Cerebellar nuclear complex (tissue), 1 donor: ENCODE measurements at places on chromosomes 7 and 10.

- DNase-seq = no peak
Measured at GRCh38 chr7:101170617-101171441, 5.5 kb upstream of the VGF start.

GRCh38 chr10:4651404-4652037 is 174.5 kb upstream of the AKR1E2 start:
- no peak for DNase-seq

- DNase-seq = no peak
Measured at GRCh38 chr7:44325811-44326241, 432 bp upstream of the CAMK2B start.

- no peak for DNase-seq
Measured at GRCh38 chr7:41012041-41012440, 690.8 kb downstream of the INHBA start.

- DNase-seq = no peak
Measured at GRCh38 chr10:34489973-34490745, 324.9 kb downstream of the PARD3 start.

DNA sequence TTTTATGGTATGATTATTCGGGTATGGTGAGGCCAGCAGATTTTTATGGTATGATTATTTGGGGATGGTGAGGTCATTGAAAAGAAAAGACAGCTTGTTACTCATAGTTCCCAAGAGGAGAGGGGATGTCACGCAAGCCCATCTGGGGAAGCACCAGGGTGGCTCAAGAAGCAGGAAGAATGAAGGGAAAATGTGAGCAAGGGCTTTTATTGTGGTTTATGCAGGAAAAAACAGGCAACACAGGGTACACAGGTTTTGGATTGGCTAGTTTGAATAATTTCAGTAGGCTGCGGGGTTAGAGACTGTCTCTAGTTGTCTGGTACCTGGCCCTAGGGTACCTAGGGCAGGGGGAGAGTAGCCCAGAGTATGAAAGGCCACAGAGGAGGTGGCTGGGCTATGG is 26.8 kb upstream of the DGKI start:
- no peak for DNase-seq
